ENCODE measurements at places on chromosomes 16 and 17.

DNA sequence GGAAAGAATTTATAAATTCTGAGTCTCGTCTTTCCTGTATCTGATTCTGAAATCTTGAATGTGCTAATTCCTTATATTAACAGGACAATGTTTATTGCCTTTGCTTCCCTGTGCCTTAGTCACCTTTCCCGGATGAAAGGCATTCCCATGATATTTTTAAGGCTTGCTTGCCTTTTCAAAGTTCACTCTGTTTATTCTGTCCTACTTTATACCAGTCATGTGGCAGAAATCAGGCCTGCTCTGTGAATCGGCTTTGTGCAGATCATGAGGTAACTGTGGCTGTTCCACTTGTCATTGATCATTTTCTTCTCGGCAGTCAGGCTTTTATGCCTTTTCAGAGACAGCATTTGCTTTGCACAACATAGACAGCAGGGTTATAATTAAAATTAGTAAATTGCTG is 28.8 kb upstream of the ABCC11 start:
- DNase-seq, result no peak

DNA sequence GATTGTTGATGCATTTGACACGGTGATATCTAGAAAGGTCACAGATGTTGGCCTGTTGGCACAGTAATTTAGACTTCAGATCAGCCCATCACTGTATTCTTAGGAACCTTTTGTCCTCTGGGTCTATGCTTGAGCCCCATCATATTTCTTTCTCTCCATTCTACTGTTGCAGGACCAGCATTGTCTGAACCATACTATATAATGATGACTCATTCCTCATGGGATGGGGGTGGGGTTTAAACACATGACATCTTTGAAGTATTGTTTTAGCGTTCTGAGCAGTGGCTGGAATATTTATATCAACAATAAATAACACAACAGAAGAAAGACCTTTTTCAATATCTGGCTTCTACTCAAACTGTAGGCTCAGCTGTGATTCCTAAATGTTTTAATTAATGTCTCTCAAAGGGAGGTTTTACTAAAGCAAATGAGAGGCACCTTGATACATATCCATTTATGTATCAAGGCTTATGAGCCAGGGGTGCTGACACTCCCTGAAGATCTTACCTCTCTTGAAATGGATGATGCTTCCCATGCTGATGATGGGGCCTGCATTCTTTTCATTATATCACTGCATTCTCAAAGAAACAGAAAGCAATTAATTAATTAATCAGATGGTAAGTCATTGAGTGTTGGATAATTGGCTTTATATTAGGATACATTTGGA is 379.0 kb upstream of the GOT2 start:
- no peak for DNase-seq

- no peak for DNase-seq
Measured at GRCh38 chr17:17021194-17021863, 20.9 kb upstream of the MPRIP start.

GRCh38 chr17:60745544-60745943 is 67.9 kb downstream of the BCAS3 start:
- DNase-seq, result no peak

GRCh38 chr17:39405436-39405835 is 4.0 kb upstream of the FBXL20 start:
- DNase-seq, result no peak

DNA sequence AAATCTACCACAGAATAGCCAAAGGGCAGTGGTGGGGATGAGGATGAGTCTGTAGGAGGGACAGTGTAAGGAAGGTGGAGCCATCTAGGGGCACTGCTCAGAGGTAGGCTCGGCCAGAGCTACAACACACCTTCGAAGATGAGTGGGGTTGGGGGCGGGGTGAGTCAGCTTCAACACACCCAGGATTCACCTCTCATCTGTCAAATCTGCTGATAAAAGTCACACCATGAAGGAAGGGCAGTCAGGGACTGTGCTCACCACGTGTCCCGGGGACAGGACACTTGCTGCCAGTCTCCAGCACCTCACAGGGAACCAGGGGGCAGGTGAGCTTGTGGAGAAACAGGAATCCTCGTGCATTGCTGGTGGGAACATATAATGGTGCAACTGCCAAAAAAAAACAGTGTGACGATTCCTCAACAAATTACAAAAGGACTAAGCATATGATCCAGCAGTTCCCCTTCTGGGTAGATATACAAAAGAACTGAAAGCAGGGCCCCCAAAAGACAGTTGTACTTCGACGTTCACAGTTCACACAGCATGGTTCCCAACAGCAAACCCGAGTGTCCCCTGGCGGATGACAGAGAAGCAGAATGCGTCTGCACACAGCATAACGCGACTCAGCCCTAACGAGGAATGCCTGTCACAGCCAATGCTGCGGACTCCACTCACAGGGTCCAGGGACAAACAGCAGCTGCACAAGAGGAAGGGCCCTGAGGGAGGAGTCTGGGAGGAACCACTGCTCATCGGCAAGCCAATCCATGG is 133.1 kb downstream of the ANKRD11 start:
- DNase-seq, result peak; percentile 51

DNA sequence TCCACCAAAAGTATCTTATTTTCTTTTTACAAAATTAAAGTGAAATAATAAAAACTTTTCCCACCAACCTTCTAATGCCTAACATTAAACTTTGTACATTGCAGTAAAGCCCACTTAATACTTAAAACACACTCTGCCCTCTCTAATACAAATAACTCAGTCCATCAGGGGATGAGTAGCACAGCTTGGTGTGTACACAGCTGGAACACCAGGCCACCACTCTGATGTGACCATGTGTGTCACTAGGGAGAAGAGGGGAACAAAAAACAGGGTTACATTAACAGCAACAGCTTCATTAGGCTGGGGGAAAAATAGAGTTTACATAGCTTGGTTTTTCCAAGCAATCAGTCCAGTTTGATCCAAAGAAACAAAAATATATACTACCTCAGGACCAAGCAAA is 295.0 kb downstream of the CEP112 start:
- no peak for DNase-seq

DNA sequence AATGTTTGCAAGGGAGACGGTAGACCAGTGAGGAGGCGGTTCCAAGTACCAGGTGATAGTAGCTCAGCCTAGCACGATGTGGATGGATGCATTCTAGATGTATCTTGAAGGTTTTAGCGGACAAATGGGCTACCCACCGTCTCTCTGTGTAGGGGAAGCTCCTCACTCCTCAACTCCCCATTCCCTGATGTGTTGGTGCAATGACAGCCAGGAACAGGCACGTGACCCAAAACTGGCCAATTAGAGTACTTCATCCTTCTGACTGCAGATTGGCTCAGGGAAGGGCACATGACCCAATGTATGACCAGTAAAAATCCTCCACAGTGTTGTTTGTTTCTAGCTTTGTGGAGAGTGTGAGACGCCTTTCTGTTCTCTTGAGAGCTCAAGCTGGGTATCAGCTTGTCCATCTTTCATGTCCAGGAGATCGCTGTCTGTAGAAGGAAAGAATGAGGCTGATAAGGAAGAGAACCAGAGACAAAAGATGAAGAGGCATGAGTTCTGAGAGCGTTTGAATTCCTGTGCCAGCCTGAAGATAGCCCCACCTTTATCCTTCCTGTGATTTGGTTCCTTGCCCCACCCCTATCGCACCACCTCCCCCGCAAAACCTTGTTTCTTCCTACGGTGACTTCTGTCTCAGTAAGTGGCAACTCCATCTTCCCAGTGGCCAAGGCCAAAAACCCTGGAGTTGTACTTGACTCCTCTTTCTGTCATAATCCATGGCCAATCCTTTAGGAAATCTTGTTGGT is 2.3 kb upstream of the BORCS6 start:
- peak; percentile 94 for DNase-seq

- no peak for DNase-seq
Measured at GRCh38 chr16:8764525-8765250, 32.8 kb downstream of the TMEM186 start.

DNA sequence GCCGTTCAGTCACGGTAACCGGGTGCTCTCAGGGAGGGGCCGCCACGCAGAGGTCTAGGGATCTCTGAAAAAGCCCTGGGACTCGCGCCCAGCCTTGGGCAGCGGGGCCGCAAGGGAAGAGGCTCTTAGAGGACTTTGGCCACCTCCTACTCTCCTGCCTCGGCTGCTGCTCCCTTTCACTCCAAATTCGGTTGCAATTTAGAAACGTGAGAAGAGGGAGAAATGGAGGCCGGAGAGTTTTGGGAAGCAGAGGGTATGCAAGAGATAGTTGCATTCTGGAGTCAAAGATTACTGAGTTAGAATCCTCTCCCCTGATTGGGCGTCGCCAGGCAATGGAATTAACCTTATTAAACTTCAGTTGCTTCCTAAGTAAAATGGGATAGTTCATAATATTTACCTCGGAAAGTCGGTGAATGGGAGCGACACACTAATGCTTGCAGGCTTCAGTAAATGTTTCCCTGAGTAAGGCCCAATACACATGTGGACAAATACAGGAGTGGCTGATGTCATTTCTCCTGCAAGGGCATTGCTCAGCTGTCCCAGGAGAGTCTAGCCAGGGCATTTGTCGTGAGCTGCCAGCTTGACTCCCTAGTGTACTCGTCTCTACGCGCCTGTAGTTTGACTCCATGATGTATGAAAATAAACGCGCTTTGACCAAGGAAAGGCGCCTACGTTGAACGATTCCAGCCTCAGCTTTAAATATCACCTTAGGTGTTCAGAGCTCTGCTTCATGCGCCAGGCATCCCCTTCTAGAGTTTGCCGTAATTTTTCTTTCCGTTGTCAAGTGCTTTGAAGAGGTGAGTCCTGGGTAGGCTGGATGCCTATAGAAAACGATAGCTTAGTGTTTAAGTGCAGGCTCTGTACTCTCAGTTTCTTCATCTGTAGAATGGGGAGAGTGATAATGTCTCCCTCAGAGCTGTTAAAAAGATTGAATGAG is 667 bp downstream of the OGFOD1 start:
- no peak for DNase-seq

DNA sequence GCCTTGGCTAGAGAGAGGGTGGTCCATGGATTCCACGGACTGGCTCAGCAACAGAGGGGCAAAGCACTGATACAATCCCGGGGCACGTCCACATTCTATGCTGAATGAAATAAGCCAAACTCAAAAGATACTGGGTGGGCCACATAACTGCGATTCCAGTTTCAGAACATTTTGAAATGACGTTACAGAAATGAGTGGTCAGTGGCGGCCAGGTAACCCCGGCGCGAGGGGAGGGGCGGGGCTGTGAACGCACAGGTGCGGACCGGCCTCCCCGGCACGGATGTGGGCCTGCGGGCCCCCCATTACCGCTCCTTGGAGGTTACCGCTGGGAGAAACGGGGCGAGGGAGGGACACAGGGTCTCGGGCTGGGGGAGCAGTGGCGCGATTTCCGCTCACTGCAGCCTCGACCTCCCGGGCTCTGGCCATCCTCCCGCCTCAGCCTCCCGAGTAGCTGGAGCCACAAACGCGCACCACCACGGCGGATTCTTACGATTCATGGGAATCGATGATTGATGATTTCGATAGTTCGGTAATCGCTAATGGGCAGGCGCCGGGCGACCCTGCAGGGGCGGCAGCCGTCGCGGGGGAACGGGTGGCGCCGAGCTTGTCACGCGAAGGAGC is 559 bp downstream of the MVD start:
- no peak for DNase-seq

- DNase-seq, result no peak
Measured at GRCh38 chr16:18966791-18967190, 16.9 kb upstream of the TMC7 start.

DNA sequence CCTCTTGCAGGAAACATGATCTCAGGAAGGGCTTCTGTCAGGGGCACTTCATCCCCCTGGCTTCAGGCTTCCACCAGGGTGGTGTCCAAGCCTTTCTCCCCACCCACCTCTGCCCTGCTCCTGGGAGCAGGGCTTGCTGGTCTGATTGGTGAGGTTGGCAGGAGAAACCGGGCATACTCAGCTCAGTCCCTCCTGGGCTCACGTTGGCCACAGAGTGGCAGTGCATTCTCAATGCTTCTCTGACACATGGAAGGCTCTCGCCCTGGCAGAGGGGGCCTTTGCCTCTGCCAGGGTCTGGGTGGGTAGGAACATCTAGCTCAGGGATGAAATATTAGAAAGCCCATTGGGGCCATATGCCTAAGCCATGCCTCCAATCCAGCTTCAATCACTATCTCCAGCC is 142.8 kb downstream of the AXIN2 start:
- DNase-seq, result no peak

- DNase-seq, result no peak
Measured at GRCh38 chr16:67652578-67653127, 7.4 kb downstream of the ACD start.

DNA sequence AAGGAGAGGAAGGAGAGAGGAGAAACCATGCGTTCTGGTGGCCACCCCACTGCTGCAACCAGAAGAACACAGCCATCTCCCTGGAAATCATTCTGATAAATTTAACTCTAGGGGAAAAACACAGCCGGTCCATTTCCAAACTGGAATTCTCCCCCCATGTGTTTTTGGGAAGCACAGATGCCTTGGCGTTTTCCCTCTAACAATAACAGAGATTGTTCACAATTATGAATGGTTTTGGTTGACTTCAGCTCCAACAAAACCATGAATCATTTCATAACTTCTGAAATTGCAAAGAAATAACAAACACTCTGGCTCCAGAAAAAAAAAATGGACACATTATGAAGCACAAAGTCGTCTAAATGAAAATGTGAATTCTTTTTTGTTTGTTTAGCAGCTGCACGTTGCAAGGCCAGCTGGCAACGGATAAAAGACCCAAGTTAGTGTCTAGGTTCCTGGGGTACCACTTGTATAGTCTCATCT is 46.2 kb downstream of the GNAO1 start:
- no peak for DNase-seq

- DNase-seq, result no peak
Measured at GRCh38 chr17:62343764-62344270, 36.5 kb upstream of the EFCAB3 start.

DNA sequence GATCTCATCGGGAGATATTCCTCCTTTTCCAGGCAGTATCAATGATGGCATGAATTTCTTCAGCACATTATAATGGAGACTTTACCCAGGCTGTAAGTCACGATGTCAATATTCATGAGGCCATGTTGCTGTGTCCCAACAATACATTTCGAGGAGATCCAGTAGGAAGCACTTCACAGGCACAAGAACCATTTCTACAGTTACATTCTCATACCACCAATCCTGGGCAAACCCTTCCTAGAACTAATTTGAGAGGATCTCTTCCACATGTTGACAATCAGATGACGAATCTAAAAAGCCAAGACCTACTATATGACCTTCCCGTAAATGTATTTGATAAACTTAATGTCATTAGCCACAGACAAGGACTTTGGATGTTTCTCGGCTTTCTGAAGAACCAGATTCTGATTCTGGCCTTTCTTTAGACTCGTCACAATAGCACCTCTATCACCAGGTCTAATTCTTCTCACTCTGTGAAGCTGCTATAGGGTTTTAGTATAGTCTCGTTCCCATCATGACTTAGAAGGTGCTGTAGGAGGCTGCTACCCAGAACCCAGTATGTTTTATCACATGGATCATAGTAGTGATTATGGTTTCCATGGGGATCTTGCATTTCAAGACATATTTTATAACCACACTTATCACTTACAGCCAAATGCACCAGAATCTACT is 40.2 kb downstream of the C16orf87 start:
- no peak for DNase-seq

DNA sequence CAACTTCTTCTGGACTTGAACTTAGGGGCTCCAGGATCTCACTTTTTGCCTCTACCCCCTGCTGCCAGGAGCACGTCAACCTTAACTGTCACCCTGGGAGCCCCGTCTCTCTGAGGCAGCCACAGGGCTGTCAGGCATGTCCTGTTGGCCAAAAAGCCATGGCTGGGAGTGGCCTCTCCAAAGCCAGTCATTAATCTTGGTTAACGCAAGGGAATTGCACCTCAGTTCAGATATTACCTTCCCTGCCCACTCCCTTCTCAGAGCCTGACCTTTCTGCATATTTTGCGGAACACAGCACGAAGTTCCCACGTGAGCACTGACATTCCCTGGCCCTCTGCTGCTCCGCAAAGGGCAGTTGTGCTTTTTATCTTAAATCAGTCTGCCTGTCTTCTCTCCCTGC is 44.2 kb upstream of the CIBAR2 start:
- DNase-seq, result no peak

All from T-helper 2 cell (primary cell).